ENCODE measurements at places on chromosomes 2 and 18. TPM values are rescaled to one million over a fixed set of nuclear protein-coding genes. Genes with fewer than 3 reads are reported as not detected.
A peak's percentile ranks its signal among the peaks of the same experiment; 100 is the strongest.

DNA sequence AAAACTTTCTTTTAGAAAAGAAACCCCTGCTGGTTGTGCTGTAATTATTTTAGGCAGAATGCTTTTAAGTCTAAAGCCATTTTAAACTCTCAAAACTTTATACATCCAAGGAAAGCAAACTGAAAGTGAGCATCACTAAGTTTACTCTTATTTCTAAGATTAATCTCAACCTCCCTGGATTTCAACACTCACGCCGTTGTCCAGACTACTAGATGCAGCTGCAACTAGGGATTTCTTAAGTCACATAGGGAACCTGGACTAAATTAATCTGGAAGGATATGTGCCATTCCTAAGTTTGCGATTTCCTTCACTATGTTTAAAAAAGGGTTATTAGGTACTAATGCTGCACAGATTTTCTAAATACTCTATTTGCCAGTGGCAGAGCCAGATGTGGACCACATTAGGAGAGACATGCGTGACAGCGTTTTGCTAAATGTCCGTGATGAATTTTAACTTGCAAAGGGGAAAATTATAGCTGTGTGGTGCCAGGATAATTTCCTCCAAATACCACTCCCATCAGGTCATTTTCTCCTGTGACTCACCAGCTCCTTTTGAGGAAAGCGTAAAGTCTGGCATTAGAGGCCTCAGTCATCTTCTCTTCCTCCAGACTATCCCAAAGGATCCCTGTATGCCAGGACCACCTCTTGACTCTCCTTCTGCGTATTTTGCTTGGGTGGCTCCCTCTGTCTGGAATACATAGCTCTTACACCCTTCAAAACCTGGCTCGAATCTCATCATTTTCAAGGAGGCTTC lies 143.7 kb downstream of the ATL2 start:
- no peak for DNase-seq
- H3K4me3 ChIP-seq = no peak overlapping the region
- H3K27ac ChIP-seq = no peak overlapping the region
- no peaks in the 10 kb centered on the region for H3K4me1 ChIP-seq
- H3K27me3 ChIP-seq = no peaks in the 10 kb centered on the region
- H3K36me3 ChIP-seq = no peaks in the 10 kb centered on the region

DNA sequence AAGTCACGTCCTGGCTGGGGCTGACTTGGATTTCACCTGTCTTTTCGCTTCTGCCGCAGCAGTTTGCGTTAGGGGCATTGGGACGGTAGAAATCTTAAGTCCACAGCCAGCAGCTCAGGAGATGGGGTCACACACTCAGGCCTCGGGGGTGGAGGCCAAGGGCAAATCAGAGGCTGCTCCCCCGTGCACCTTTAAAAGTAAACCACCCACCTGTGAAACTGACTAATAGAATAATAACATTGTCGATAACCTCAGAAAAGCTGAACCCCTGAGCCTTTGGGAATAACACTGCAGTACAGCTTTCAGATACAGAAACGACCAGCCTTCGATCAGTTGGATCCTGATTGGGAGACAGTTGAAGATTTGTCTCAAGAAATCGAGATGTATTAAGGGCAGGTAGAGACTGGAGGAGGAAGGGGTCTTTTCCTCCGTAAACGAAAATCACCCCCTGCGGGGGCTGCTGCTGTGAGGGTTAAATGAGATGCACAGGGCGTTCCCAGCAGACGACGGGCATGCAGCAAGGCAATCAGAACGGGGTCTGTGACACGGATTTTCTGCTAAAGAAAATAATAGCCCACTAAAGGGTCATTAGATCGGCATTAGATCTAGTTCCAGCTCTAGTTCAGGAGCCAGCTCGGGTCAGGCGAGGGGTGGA lies 16.4 kb upstream of the NFATC1 start:
- H3K4me1 ChIP-seq = no peaks in the 10 kb centered on the region
- peaks cover 26% of the 10 kb centered on the region for H3K27me3 ChIP-seq
- no peak for DNase-seq
- no peaks in the 10 kb centered on the region for H3K36me3 ChIP-seq
- no peak overlapping the region for H3K4me3 ChIP-seq

- DNase-seq = no peak
- H3K27ac ChIP-seq = no peak overlapping the region
- H3K4me3 ChIP-seq = no peak overlapping the region
- peaks cover 12% of the 10 kb centered on the region for H3K4me1 ChIP-seq
Observed at GRCh38 chr2:223056701-223057418, 4.9 kb downstream of the KCNE4 start.

GRCh38 chr2:54999182-54999581 lies 51.1 kb downstream of the RTN4 start:
- no peak overlapping the region for H3K27ac ChIP-seq
- H3K4me1 ChIP-seq = 0 out of 2 replicates have a peak, but pooled peaks cover 28% of the 10 kb centered on the region
- DNase-seq = peak; percentile 21
- H3K36me3 ChIP-seq = peaks cover 17% of the 10 kb centered on the region
- no peaks in the 10 kb centered on the region for H3K27me3 ChIP-seq
- no peak overlapping the region for H3K4me3 ChIP-seq

- H3K27me3 ChIP-seq = no peaks in the 10 kb centered on the region
- H3K36me3 ChIP-seq = no peaks in the 10 kb centered on the region
- no peak for DNase-seq
- no peak overlapping the region for H3K4me3 ChIP-seq
- H3K4me1 ChIP-seq = no peaks in the 10 kb centered on the region
Observed at GRCh38 chr2:162330881-162331280, 12.4 kb upstream of the IFIH1 start.

GRCh38 chr2:237529452-237530402 lies 36.6 kb upstream of the PRLH start:
- H3K4me3 ChIP-seq = no peak overlapping the region
- H3K4me1 ChIP-seq = no peaks in the 10 kb centered on the region
- no peak for DNase-seq
- no peak overlapping the region for H3K27ac ChIP-seq

DNA sequence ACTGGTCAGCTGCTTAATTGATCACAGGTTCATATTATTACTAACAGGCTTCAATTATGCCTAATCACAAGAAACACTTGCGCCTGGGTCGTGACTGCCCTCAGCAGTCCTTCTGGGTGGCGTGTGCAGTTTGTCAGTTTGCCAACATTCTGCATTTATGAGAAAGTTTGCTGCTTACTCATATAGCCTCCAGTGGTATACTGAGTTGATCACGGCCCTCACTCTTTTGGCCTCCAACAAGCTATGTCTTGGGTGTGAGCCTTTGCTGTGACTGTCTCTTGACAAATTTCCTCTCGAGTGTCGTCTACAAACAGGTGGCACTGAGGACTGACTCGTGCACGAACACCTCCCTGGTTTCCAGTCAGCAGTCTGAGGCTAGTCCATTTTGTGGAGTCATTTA lies 27.3 kb downstream of the DCDC2C start:
- H3K27ac ChIP-seq = no peak overlapping the region
- peaks cover 95% of the 10 kb centered on the region for H3K27me3 ChIP-seq
- no peaks in the 10 kb centered on the region for H3K36me3 ChIP-seq
- no peak for DNase-seq
- H3K4me3 ChIP-seq = no peak overlapping the region

GRCh38 chr2:127416506-127417001 lies 1.7 kb upstream of the PROC start:
- H3K4me3 ChIP-seq = peak overlapping the region; percentile 50
- H3K36me3 ChIP-seq = no peaks in the 10 kb centered on the region
- no peaks in the 10 kb centered on the region for H3K27me3 ChIP-seq
- DNase-seq = no peak

GRCh38 chr18:51490417-51490816 lies 292.9 kb upstream of the MEX3C start:
- no peak overlapping the region for H3K4me3 ChIP-seq
- no peak for DNase-seq
- H3K27me3 ChIP-seq = no peaks in the 10 kb centered on the region
- no peaks in the 10 kb centered on the region for H3K36me3 ChIP-seq

- H3K4me1 ChIP-seq = no peaks in the 10 kb centered on the region
- peaks cover 64% of the 10 kb centered on the region for H3K27me3 ChIP-seq
- no peak overlapping the region for H3K27ac ChIP-seq
- no peaks in the 10 kb centered on the region for H3K36me3 ChIP-seq
- no peak overlapping the region for H3K4me3 ChIP-seq
Observed at GRCh38 chr2:236574424-236575145, 5.0 kb downstream of the ACKR3 start.

AOX1 gene
- 5.1 TPM for total RNA-seq

OBSL1 gene
- 161 TPM for total RNA-seq

TSN gene
- 70.4 TPM for total RNA-seq

All from PC-9 (cell line).